Stimulated activated CD4-positive, alpha-beta T cell treated with anti-CD3 and anti-CD28 coated beads, Interleukin-1b, Interleukin-23, amount 100 ng/mL, for 48 hours (primary cell): ENCODE measurements at places on chromosomes 11 and 22.

DNA sequence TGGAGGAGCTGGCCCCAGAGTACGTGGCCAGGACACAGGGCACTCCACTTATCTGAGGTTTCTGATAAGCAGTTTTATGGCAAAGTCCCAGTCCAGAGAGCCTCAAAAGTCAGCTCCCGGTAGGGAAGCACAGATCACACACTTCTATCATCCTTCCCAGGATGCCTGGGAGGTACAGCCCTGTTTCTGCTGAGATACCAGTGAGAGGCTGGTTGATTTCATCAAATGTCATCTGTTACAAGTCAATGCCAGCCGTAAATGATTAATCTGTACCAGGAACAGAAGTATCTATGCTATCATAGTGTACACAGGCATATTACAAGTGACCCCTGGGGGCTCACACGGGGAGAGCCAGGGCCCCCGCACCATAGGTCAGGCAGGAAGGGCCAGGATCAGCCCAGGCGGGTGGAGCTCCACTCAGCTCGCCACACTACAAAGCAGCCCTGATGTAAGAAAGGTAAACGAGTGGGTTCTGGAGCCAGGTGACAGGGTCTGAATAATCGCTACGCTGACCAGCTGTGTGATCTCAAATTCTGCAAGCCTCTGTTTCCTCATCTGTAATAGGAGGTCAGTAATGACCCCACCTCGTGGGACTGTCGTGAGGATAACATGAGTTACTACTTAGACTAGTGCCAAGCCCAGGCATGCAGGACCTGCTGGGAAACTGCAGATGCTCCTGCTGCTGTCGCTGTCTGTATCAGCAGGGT, 17.6 kb downstream of the PLA2G6 start:
- no peak for DNase-seq

- DNase-seq = peak; percentile 59
Observed at GRCh38 chr22:38504731-38505540, 1.2 kb downstream of the DDX17 start.

GRCh38 chr11:70873736-70874412, 378.5 kb downstream of the SHANK2 start:
- DNase-seq = no peak

DNA sequence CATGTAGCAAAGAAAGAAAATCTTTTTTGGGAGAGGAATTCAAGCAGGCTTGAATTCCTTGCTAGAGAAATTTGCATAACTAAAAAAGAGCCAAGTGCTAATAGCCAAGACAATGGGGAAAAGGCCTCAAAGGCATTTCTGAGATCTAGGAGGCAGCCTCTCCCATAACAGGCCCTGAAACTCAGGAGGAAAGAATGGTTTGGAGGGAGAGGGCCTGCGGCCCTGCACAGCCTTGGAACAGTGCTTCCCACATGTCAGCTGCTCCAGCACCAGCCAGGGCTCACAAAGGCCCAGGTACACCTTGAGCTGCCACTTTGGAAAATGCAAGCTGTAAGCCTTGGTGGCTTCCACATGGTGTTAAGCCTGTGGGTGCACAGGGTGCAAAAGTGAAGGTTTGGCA, 55.5 kb upstream of the TSPAN18 start:
- DNase-seq = no peak

GRCh38 chr11:2439820-2440219, 4.5 kb downstream of the TRPM5 start:
- no peak for DNase-seq

DNA sequence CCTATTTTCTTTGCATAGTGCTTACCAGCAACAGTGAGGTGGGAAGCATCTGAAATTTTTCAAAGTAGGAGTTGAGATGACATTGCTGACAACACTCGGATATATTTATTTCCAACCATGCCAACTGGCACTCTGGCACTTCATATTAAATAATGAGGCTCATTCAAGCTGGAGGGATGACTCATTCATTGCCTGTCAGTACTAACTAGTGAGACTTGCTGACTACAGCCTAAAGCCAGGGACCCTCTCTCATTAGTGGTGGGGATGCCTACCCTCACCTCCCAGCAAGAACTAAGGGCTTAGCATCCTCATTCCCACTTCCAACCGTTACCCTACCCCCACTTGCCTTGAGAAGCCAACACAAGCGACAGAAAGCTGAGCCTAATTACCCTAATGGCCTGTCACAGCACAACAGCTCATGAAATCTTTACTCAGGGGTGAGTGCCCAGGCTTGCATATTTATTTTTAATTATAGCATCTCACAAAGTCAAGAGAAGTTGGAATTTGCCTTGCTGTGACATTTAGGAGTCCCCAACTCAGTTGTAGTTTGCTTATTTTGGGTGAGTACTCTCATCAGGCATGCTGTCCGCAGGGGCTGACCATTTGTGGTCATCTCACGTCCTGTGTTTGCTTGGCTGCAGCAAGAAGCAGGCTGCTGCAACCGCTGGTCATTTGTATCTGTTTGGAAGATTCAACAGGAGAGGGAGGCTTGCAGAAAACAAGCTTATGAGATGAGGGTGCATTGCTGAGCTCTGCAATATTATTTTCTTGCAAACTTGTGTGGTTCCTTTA, 181.6 kb upstream of the POU2AF2 start:
- DNase-seq = no peak

DNA sequence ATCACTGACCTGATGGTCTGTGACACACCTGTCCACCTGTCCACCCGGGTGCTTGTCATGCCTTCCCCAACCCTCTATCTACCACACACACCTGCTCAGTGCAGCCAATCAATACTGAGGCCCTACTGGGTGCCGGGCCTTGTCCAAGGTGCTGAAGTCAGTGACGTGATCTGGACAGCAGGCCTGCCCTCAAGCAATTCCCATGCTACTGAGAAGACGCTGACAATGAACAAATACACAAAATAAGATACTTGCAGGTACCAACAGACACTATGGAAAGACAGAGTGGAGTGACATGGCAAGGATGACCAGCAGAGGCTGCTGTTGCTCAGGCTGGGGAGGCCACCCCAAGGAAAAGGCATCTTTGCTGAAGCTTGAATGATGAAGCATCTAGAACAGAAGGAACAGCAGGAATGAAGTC, 21.2 kb downstream of the PLAAT3 start:
- DNase-seq = no peak

- DNase-seq = peak; percentile 73
Observed at GRCh38 chr22:29167032-29167911, 38.4 kb upstream of the EMID1 start.

DNA sequence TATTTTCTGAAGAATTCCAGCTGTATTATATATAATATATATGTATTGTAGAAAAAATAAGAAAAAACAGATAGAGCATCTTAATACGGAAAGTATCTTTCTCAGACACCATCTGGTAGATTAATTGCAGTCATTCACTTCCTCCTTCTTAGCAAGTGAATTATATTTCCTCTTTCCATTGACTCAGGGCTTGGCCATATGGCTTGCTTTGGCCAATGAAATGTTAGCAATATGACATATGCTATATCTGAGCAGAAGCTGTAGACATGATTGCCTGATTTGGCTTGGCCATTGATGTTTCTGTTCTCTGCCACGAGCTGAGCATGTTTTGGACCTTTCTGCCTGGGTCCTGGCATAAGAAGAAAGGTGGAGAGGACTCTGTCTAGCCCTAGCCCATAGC, 34.4 kb upstream of the ZBED5 start:
- DNase-seq = no peak

DNA sequence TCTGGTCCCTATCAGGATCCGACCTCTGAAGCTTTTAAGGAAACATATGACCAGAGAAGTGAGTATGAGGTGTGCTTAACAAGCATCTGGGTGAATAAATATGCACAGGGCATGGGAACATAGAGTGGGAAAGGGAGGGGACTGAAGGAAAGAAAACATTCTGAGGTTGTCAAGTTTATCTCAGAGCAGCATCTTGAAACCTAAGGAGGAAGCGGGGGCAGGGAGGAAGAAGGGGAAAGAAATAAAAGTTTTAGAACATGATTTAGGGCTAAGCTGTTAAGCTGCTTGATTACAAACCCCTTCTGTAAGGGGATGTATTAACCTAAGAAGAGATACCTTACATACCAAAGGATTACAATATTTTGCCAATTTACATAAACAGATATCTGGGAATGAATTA, 24.0 kb upstream of the SC5D start:
- DNase-seq = no peak

GRCh38 chr22:28600546-28601143, 79.0 kb downstream of the TTC28 start:
- no peak for DNase-seq

- no peak for DNase-seq
Observed at GRCh38 chr22:29141078-29141688, 64.5 kb upstream of the EMID1 start.

DNA sequence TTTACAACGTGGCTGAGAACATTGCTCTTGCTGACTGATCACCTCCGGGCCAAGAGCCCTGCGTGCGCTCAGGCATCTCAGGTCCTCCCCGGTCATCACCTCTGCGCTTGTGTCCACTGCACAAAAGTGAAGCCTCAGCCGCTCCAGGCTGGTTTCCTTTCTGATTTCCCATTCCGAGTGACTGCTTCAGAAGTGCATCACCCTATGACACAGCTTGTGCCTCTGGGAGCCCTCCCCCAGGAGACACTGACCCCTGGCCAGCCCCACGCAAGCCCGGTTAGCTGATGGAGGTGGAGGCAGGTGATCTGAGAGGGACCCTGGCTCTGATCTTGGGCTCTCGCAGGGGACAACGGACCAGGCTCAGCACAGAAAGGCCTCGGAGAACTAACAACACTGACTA, 38.3 kb upstream of the GNB1L start:
- DNase-seq = no peak
